ENCODE measurements at places on chromosomes 2 and 18. TPM values are rescaled to one million over a fixed set of nuclear protein-coding genes. Genes with fewer than 3 reads are reported as not detected.

GRCh38 chr2:148970385-148970784 lies 68.1 kb upstream of the LYPD6B start:
- DNase-seq, result no peak

DNA sequence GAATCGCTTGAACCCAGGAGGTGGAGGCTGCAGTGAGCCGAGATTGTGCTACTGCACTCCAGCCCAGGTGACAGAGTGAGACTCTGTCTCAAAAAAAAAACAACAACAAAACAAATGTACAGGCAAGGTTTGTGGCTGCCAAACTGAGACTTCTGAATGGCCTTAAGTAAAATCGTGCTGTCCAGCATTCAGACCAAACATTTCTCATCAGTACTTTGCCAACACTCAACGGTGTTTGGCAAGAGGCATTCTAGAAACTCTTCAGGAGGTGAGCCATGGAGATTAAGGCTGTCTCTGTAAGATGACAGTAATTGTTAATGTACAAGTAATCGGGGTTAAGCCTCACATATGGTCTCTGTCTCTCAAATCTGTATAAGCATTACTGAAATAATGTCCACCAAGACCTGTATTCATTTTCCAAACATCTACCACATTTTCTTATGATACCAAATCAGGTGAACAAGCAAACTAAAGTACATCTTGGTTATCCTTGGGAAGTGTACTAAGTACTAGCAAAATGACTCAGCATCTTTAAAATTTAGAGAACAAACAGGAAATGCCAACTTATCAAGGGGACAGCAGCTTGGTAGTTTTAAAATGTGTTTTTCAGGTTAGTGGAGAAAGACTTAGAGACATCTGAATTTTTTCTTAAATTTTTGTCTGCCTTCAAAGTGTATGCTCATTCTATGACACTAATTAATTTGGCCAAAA lies 29.3 kb downstream of the SERPINE2 start:
- peak; percentile 48 for DNase-seq

GRCh38 chr2:98503481-98504105 lies 58.9 kb downstream of the INPP4A start:
- DNase-seq, result no peak

- peak; percentile 18 for DNase-seq
These were observed 673.1 kb upstream of the VRK2 start for GRCh38 chr2:57373530-57373929.

DNA sequence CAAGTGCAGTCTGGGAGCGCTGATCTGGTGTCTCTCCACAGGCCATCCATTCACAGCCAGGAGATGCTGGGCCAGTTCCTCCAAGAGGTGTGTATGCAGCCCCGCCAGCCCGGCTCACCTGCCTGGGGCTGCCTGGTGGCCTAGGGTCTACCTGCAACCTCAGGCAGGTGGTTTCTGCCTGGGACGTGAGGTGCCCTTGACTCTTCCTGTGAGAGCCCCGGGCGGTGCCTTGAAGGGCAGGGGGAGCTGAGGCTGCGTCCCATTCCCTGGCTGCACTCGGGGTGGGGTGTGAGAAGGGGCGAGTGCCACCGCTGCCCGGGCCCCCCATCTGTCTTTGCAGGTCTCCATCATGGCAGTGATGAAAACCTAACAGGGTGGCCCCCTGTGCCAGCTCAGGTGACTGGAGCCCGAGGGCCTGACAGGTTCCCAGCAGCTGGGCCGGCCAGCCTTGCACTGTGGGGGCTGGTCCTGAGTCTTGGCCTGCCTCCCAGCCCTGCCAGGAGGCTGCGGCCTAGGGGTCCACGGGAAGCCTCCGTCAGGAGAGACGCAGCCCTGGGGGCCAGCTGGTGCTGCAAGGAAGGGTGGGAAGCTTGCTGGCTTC lies 11.9 kb downstream of the CAPN10 start:
- DNase-seq, result no peak

DNA sequence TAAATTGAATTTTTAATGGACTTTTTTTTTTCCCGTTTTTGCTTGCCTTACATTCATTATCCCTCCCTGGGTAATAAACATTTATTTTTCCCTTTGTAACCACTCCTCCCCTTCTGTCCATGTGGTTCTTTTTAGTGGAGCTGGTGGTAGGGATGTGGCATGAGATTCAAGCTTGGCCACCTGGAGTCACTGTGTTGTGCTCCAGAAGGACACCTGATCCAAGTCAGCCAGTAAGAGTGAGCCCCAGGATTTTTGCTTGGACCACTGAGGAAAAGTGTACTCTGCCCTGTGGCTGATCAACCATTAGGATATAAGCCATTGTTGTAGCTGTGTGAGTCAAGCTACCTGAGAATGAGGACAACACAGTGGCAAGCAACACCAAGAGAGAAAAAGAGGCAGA lies 11.1 kb upstream of the ACTR3 start:
- DNase-seq, result no peak

GRCh38 chr2:28662044-28662443 lies 89.6 kb upstream of the PPP1CB start:
- no peak for DNase-seq

DNA sequence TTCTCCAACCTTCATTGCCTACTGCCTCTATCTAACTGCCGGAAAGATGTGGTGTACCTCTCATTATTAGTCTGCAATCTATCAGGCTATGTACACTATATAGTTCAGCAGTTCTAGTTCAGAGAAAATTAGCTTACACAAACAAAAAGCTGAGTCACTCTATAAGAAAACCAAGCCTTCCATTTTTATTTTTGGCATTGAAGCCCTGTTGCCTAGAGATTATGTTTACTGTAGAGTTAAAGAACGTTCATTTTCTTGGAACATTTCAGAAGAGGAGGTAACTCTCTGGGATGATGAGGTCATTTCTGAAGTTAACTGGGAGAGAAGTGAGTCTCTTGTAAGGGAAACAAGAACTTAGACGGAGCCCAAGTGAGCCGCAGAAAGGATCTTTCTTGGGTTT lies 133.5 kb downstream of the FAM124B start:
- DNase-seq, result peak; percentile 24

DNA sequence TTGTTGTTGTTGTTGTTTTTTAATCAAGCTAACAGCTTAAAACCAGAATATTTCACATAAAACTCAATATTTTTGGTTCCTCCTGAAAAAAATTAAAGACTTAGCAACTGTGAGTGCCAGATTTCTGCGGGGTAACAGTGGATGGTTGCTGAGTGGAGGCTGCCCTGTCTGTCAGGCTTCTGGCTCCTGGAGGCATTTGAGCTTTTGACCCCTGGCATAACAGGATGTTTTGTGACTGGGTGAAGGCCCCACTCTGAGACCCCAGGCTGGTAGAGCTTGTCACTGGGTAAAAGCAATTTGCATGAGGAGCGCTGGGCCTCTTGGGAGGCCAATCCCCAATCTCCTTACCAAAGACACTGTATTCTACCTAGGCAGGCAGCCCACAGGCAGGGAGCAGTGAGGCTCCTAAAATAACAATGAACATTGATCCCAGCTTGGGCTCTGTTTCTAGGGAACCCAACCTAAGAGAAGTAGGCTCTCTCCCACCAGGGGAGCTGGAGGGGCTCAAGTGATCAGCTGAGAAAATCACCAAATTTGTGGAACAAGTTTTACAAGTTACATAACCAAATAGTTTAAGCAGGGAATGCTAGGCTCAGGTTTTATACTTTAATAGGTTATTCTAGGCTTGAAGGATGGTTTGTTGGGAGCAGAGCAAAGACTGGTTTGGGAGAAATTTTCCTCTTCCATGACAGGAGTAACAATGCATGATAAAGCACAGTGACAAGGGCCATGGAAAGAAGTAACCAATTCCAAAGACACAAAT lies 5.9 kb upstream of the SPRED2 start:
- DNase-seq, result no peak

- DNase-seq, result no peak
These were observed 258.4 kb downstream of the BCL11A start for GRCh38 chr2:60294901-60295635.

DNA sequence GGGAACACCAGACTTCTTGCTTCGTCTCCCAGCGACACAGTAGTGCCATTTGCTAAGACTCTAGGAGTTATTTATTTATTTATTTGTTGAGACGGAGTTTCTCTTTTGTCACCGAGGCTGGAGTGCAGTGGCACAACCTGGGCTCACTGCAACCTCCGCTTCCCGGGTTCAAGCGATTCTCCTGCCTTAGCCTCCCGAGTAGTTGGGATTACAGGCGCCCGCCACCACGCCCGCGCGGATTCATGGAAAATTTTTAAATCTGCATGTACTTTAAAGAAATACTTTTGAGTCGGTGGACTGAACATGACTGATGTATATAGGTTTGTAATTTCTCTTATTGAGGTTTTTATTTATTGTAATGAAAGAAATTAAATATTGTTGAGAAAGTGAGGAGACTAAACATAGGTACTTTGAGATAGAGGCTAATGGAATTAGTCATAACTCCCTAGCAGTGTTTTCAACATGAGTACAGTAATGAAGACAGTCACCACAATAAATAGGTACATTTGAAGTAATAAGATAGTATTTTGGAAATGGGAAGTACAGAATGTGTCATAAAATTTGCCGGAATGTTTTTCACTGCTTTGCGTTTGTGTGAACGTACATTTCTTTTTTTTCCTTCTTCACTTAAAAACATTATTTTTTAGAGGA lies 983 bp downstream of the MTX2 start:
- DNase-seq, result no peak

GRCh38 chr2:200077210-200077650 lies 121.8 kb downstream of the MAIP1 start:
- DNase-seq, result no peak

- peak; percentile 25 for DNase-seq
These were observed 73.0 kb upstream of the KCTD1 start for GRCh38 chr18:26621161-26622026.

DNA sequence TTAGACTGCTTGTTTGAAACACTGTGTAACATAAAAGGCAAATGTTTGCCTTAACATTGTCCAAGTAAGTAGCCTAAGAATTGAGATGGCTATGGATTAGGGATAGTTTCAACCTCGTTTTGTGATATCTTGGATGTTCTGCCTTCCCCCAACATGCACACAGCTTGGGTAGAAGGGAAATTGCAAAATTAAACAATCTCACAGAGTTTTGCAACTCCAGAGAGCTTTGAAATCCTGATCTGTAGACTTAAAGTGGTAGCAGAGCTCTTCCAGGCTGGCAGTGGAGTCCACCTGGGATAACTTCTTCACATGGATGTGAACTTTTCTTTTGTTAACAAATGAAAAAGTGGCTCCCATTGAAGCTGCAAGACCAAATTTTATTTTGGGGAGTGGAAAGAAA lies 59.6 kb downstream of the CHRNA1 start:
- no peak for DNase-seq

DNA sequence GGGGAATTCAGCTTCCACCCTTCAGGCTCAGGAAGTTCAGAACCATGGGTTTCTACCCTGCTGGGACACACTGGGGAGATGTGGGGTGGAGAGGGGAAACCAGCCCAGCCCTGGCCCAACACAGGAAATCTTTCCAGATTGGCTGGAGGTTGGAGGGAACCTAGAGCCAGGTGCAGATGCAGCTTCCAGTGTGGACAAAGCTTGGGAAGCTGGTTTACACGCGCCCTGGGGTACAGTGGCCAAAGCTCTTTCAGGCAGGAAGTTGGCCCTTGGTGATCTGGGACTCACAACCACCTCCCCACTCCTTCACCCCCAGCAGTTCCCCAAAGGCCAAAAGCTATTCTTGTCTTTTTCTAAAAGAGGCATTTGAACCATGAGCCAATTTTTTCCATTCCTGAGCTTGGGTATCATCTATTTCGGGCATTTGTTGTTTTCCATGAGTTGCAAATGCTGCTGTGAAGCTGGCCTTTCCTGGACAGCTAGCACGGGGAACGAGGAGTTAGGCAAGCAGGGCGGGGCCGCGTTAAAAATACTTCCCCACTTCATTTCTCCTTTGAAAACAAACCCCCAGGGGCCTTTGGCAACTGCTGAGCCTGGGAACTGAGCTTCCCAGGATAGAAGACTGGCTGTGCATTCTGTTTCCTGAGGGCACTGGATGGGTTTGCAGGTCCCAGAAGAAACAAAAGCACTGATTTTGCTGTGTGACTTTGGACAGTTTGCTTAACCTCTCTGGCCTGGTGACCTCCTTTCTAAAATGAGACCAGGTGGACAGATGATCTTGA lies 3.1 kb upstream of the ARID5A start:
- DNase-seq, result peak; percentile 59

GRCh38 chr2:44680983-44681531 lies 260.4 kb upstream of the SIX3 start:
- DNase-seq, result peak; percentile 15

DNA sequence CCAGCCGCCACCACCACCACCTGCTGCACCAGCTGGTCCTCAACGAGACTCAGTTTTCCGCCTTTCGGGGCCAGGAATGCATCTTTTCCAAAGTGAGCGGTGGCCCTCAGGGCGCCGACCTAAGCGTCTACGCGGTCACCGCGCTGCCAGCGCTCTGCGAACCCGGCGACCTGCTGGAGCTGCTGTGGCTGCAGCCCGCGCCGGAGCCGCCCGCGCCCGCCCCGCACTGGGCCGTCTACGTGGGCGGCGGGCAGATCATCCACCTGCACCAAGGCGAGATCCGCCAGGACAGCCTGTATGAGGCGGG lies 1.6 kb downstream of the LRATD1 start:
- DNase-seq, result no peak

GRCh38 chr18:37246779-37247340 lies 318.7 kb downstream of the CELF4 start:
- DNase-seq, result no peak

GRCh38 chr2:133360882-133361281 lies 207.4 kb downstream of the NCKAP5 start:
- no peak for DNase-seq

Gene FECH
- 73.7 TPM for total RNA-seq

Gene NT5DC4
- not detected for total RNA-seq

Gene TGFBRAP1
- 22.8 TPM for total RNA-seq

Gene FAM110C
- total RNA-seq, result 2.6 TPM

Gene FBXO36
- total RNA-seq, result 5.0 TPM

Gene CXCR4
- total RNA-seq, result 3.6 TPM

Gene DTNA
- 18.6 TPM for total RNA-seq

Gene PPP4R1
- total RNA-seq, result 65.2 TPM

Gene CABYR
- 7.9 TPM for total RNA-seq
